ENCODE measurements at places on chromosomes 4 and X. TPM values are rescaled to one million over a fixed set of nuclear protein-coding genes. Genes with fewer than 3 reads are reported as not detected.

Gene TNMD
- not detected for total RNA-seq

Gene AR
- 4.2 TPM for total RNA-seq

Gene HEPH
- not detected for total RNA-seq

GRCh38 chr4:114043116-114043515 is 63.7 kb upstream of the ARSJ start:
- peak; percentile 5 for DNase-seq

DNA sequence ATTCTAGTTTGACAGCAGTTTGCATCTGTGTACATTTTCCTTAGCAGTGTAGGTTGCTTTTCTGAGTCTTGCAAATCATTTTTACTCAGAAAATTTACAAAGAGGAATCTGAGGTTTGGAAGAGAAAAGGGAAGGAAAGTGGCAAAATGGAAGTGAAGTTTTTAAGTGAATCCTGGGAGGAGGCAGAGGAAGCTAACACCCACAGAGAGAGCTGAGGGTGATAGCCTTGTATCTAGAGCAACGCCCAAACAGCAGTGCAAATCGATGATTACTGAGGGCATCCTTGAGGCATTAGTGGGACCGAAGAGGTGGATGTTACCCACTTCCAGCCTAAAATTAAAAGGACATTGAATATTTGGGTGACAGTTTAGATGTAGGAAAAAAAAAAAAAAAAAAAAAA is 31.8 kb downstream of the KLF3 start:
- no peak for DNase-seq

- DNase-seq = no peak
Observed at GRCh38 chr4:103054030-103054429, 22.5 kb downstream of the SLC9B2 start.

GRCh38 chr4:108433832-108434231 is 186.5 kb upstream of the RPL34 start:
- peak; percentile 31 for DNase-seq

- peak; percentile 78 for DNase-seq
Observed at GRCh38 chr4:98663226-98664006, 5.0 kb upstream of the TSPAN5 start.

GRCh38 chr4:167233685-167234315 is 494 bp downstream of the SPOCK3 start:
- peak; percentile 32 for DNase-seq

DNA sequence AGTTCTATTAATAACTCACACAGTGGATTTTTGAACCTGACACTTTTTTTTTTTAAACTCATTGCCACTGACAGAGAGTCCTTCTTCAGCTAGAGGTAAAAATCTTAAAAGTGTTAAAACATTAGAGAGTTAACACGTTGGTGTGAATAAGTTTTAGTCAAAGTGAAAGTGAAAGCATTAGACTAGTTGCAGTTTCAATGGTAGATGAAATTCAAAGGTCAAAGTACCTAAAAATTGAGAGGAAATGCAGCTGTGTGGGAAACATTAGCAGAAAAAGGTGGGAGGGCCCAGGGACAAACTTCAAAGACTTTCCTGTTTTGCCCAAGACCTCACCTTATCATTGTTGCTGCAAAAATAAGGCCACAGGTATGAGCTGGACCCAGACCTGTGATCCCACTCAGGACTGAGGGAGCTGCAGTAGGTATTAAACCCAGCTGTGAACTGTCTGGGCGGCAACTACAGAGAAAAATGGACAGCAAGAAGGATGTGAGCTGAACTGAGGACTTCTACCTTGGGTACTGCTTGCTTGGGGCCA is 17.6 kb upstream of the GABRA4 start:
- DNase-seq = peak; percentile 6

DNA sequence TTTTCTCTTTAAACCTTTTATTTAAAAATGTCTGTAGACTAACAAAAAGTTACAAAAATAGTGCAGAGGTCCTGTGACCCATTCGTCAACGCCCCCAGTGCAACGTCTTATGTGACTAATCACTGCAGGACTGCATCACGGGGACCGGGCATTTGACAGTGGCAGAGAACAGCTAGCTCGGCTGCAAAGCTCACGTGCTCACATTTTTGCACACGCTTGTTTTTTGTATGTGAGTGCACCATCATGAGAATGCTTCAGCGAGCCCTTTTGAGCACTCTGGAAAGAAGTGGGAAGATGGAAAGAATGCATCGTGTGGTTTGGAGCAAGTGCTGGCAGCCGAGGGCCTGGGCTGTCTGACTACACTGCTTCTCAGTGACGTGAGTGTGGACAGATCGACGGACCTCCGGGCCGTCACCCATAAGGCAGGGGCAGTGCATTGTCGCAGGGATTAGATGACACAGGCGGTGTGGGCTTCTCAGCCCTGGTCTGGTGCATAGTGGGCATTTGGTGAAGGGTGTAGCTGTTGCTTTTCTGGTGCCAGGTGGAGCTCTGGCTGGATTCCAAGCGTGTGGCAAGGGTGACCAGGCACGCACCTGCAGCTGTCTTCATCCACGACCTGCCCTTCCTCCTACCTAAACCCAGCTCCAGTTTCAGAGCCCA is 17.7 kb downstream of the SPON2 start:
- no peak for DNase-seq

DNA sequence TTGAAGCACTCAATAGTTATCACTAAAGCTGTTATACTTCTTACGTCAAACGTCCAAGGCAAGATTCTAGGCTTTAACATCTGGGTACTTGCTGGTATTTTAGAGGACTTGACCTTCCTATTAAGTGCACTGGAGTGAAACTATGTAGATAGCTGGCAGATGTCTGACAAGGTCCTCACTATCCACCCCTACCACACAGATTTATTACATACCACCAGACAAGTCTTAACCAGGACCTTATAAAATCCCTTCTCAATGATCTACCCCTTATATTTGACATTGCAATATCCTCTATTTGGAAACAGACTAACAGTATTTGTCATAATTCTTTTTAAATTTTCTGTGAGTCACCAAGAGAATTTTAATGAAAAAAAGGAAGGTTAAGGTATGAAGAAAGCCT is 78.8 kb downstream of the PDGFC start:
- no peak for DNase-seq

DNA sequence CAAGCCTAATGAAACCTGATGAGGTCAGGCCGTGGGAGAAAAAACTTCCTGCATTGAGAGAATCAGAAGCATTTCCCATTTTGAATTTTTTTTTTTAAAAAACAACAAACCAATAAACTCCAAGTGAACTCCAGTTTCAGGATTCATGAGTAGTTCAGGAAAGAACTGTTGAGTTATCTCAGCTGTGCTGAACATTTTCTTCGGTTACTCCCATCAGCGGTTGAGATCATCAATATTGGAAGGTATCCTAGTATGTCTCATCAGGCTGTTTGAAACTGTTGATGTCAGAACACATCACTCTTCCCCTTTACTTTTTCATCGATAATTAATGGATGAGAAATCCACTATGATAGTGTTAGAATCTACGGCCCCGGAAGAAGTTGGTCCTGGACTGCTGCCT is 82.4 kb upstream of the ADGRG2 start:
- DNase-seq = no peak
